ENCODE measurements at places on chromosomes 11 and 22. TPM values are rescaled to one million over a fixed set of nuclear protein-coding genes. Genes with fewer than 3 reads are reported as not detected.

The VWCE gene
- 0.84 TPM for polyA plus RNA-seq

The BBOX1 gene
- polyA plus RNA-seq, result not detected

The PHF21A gene
- 17.2 TPM for polyA plus RNA-seq

The BTBD10 gene
- 12.5 TPM for polyA plus RNA-seq

The MUC5AC gene
- not detected for polyA plus RNA-seq

The HMOX1 gene
- polyA plus RNA-seq, result 28.7 TPM

The TMA7B gene
- polyA plus RNA-seq, result 0.78 TPM

The TMEM121B gene
- polyA plus RNA-seq, result not detected

The CD3E gene
- 31.4 TPM for polyA plus RNA-seq

The MMP12 gene
- polyA plus RNA-seq, result not detected

The OR6A2 gene
- not detected for polyA plus RNA-seq

The CEP126 gene
- polyA plus RNA-seq, result 0.50 TPM

The TSPAN18 gene
- 2.1 TPM for polyA plus RNA-seq

The PRRG4 gene
- polyA plus RNA-seq, result not detected

The INS gene
- not detected for polyA plus RNA-seq

The GDPD4 gene
- polyA plus RNA-seq, result not detected

The CPSF7 gene
- 26.9 TPM for polyA plus RNA-seq

The KCNK4 gene
- polyA plus RNA-seq, result not detected

The SAAL1 gene
- polyA plus RNA-seq, result 13.6 TPM

The SLC22A25 gene
- polyA plus RNA-seq, result not detected

The GCAT gene
- 0.51 TPM for polyA plus RNA-seq

The GDPD5 gene
- polyA plus RNA-seq, result 27.8 TPM

The IL17REL gene
- polyA plus RNA-seq, result not detected

The CD3G gene
- 12.9 TPM for polyA plus RNA-seq
